ENCODE measurements at places on chromosomes 3 and 15.

GRCh38 chr15:34437687-34438086, at the start of gene GOLGA8A:
Gene GOLGA8A, minus strand, starts transcription at chr15:34437808. Its CDS starts 48,117 bp downstream, at chr15:34389691.
- no peak for DNase-seq

DNA sequence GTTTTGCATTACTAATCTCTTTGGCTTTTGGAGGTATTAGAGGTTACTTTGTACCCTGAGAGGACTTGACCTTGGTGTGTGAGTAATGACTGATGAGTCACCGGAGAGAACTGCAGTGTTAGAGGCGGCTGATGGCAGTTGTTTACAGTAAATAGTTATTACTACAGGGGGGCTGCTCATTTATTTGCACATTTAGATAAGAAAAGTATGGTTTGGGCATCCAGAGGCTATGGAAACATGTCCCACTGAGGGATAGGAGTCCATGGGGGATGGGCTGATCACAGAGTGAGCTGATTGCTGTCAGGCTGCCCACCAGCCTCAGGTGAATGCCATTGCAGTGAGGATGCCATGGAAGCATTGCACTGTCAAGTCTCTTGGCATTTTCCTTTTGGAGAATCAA, 17.3 kb upstream of the STAC start:
- no peak for DNase-seq

GRCh38 chr3:115245438-115245837, 98.3 kb upstream of the ZBTB20 start:
- DNase-seq = no peak

- DNase-seq = no peak
These were observed 122.5 kb upstream of the SPRED1 start for GRCh38 chr15:38130205-38130567.

GRCh38 chr3:174710612-174711011, 148.5 kb upstream of the NAALADL2 start:
- no peak for DNase-seq

DNA sequence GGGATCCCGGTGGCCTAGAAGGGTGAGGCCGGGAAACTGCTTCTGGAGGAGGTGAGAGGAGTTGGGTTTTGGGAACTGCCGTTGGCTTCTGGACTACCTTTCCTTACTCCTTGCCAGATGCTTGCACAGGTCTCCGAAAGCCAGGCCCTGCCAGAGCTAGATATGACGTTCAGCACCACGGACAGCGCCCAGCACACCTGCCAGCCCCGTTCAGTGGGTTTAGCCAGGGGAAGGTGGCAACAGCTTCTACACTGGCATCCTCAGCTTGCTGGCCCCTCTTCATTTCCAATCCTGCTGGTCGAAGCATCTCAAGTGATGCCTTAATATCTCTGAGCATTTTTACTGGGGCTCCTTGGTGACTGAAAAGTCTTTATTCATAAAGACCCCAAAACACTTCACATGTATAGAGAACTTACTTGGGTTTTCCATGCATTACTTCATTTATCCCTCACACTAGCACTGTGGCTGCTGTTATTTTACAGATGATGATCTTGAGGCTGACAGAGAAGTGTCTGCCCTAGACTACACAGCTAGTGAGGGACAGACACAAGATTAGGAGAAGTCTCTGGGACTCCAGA, 21.9 kb downstream of the HCN4 start:
- no peak for DNase-seq

- DNase-seq = no peak
These were observed 545.0 kb downstream of the ZPLD1 start for GRCh38 chr3:102979682-102980354.

Data from iPS DF 6.9 (cell line).